ENCODE measurements at places on chromosomes 4 and X.

GRCh38 chr4:181018472-181018871 is 1224.7 kb upstream of the TENM3 start:
- DNase-seq: no peak

DNA sequence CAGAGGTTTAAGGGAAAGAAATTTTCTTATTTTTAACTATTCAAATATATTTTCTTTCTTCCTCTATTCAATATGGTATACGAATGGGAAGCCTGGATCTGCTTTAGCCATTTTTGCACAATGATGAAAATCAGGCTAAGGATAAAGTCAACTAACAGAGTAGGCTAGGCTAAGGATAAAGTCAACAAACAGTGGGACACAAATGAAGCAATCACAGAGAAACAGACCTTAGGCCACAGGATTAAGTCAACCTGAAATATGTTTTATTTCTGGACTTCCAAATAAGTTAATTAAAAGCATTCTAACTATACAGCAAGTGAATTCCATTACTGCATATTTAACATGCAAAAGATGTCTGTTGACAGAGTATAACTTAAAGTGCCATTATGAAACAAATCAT is 17.0 kb downstream of the DYNLT3 start:
- DNase-seq: no peak

- DNase-seq: no peak
Observed at GRCh38 chrX:44157858-44158257, 184.7 kb upstream of the NDP start.

DNA sequence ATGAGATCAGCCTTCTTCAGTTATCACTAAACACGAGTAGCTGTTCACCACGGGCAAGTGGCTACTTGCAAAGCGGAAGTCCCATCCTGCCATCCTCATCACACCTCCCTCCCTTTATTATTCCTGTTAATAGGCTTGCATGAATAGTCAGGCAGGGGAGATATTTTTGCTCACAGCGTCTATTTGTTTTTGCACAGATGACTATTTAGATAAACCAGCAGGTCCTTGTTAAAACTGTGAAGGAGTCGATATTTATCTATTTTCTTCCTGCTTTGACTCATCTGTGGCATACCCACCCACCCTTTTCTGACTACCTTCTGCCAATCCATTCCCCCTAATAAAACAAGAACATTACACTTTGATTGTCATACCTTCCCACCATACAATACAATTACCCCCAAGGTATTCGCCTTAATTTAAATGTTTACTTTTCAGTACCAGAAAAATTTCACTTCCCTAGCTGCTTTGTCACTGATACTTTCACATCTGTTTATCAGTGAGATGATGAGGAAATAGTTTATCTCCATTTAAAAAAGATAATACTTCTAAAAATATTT is 96.6 kb upstream of the BANK1 start:
- DNase-seq: no peak

- DNase-seq: no peak
Observed at GRCh38 chr4:120327276-120327675, 260.6 kb upstream of the MAD2L1 start.

- DNase-seq: no peak
Observed at GRCh38 chr4:56783986-56784385, 37.5 kb downstream of the SPINK2 start.

GRCh38 chr4:174763454-174764104 is 65.5 kb downstream of the GLRA3 start:
- DNase-seq: no peak

DNA sequence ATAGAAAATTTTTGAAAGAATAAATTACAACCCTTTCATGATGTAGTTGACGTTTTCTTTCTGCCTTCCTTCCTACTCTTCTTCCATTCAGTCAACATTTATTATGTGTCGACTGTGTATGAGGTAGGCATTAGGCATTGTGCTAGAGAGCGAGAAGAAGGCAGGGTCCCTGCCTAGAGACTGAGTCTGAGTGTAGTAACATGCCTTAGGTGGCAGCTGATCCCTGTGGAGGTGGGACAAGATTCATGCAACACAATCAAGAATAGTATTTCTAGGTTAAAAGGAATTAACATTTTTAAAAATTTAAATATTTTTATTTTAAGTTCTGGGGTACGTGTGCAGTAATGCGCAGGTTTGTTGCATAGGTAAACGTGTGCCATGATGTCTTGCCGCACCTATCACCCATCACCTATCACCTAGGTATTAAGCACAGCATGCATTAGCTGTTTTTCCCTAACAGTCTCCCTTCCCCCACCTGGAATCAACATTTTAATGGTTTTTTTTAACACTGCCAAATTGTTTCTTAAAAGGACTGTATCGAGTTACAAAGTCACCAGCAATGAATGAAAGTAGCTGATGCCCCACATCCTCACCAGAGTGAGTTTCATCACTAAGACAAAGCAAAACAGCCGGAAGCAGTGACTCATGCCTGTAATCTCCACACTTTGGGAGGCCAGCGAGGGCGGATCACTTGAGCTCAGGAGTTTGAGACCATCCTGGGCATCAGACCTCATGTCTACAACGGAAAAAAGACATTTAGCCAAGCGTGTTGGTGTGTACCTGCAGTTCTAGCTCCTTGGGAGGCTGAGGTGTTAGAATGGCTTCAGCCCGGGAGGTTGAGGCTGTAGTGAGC is 84.0 kb downstream of the WWC2 start:
- no peak for DNase-seq

GRCh38 chr4:182809417-182810102 is 107.6 kb downstream of the DCTD start:
- no peak for DNase-seq

GRCh38 chr4:182994171-182994570 is 77.0 kb upstream of the DCTD start:
- no peak for DNase-seq

GRCh38 chr4:142648378-142648777 is 197.7 kb downstream of the INPP4B start:
- DNase-seq: peak; percentile 6

DNA sequence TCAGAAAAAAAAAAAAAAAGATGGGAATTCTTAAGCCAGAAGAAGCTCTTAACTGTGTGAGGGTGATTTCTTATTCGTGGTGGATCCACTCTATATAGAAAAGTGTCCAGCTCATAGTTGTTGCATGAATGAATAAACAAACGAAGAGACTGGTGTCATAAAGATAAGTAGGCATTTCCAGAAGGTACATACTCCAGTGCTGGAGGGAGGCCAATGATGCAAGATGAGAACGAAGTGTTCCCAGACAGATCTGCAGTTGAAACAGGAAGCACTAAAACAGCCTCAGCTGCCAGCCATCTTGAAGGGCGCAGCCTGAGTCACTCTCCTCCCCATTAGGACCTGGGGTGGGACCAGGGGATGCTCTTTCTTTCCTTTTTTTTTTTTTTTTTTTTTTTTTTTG is 47.4 kb upstream of the HOPX start:
- DNase-seq: peak; percentile 8

GRCh38 chr4:128596115-128596514 is 213.4 kb upstream of the JADE1 start:
- DNase-seq: no peak

GRCh38 chr4:7158991-7159390 is 33.3 kb upstream of the SORCS2 start:
- no peak for DNase-seq

DNA sequence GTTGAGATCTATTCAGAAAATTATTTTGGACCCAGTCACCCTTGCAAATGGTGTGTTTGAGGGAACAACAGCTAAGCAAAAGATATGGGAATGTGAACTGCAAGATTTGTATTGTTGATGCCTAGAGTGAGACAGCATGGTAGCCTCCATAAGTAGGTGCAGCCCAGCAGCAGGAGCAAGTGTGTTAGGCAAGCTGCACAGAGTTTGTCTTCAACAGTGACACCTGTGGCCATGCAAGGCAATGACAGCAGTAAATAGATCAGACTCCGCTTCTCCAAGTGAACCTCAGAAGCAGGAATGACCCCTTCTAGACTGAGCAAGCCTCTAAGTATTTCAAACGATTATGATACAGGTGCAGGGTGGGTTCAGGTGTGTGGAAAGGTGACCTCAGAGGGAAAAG is 133.4 kb upstream of the MSX1 start:
- DNase-seq: no peak

DNA sequence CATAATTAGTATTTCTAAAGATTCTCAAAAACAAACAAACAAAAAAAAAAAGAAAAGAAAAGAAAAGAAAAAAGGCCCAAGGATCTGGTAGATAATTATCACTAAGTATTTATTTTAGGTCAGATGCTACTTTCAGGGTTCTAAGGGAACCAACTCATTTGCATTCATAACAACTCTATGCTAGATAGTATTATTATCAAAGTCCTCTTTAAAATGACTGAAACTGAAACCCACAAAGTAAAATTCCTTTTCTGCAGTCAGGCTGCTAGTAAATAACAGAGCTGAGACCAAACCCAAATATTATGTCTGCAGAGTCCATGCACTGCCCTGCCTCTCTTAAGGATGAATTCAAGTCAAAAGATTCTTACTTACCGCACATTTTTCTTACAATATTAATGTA is 38.3 kb upstream of the MAPK10 start:
- DNase-seq: no peak

DNA sequence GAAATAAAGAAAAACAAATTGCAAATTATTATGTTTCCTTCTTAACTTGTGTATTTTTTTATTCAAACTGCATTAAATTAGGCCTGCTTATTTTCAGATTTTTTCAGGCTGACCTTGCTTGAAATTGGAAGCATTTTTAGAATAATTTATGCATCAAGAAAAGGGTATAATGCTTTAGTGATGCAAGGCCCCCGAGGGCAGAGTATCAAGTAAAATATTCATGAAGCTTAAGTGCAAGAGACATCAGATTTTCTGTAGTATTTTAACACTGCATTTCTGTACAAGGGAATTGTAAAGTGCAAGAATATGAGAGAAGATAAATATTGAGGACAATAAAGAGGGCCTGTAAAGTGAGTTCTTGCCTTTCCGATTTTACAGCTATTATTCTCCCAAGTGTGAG is 485.8 kb upstream of the ATOH1 start:
- no peak for DNase-seq

DNA sequence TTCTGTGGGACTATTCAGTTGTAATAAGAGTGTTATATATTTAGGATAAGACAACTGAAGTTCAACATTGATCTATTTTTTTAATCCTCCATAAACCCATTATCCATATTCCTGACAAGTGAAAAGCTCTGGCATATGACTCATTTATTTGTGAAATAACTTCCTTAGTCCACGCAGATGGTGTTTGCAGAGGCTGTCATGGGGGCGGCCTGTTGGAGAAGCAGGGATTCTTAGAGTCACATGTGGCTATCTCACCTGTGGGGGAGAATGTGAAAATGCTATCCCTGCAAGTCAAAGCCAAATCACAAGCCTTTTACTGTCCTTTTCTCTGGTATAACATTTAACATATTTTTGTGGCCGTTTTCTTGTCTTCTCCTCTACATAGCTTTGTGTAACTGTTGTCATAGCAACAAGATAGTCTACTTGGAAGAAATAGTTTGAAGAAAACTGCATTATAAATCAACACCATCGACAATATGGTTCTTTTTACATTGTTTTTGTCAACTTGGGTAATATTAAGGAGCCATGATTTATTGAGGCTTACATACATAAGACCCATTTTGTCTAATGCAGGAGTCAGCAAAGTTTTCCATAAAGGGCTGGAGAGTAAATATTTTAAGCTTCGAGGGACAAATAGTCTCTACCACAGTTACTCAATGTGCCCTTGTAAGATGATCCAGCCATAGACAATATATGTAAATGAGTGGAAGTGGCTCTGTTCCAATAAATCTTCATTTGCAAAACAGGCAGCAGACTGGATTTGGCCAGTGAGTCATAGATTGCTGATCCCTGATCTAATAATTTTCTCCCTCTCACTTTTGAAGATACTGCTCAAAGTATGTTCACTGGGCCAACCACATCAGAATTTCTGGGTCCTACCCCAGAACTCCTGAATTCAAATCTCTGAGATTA is 395.0 kb downstream of the DTHD1 start:
- DNase-seq: peak; percentile 14

- DNase-seq: no peak
Observed at GRCh38 chr4:115229873-115230272, 116.5 kb upstream of the NDST4 start.

GRCh38 chr4:98319021-98319420 is 57.8 kb downstream of the RAP1GDS1 start:
- DNase-seq: no peak

- DNase-seq: no peak
Observed at GRCh38 chrX:138504273-138504672, 207.2 kb downstream of the FGF13 start.

DNA sequence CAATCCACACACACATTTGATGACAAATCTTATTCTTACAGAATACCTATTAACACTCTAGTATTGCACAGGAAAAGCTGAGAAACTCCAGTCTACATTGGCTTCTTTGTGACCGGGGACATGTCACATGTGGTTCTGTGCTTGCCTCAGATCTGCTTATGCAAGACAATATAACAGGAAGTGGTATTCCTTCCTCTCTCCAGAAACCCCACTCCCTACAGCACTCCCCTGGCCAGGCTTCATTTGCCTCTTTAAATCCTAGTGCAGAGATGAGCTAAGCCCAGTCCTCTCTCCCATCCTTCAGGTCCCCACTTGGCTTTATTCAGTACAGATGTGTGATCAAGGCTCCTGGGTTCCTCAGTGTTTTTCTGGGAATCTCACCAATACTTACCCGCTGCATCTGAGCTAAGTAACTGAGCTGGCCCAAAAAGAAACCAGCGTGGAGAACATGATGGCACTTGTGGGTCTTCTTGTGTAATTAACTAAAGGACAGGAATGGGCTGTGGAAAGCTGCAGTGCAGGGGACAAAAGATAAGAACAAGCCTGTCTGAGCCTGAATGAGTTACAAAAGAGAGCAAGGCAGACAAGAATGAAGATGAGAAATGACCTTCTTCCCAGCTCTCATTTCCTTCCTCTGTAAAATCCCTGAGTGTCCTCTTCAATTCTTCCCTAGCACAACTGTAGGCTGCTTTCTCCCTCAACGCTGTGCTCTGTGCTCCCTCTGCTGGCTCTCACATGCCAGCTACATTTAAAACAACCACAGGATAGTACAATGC is 105.6 kb downstream of the HNRNPD start:
- peak; percentile 93 for DNase-seq

DNA sequence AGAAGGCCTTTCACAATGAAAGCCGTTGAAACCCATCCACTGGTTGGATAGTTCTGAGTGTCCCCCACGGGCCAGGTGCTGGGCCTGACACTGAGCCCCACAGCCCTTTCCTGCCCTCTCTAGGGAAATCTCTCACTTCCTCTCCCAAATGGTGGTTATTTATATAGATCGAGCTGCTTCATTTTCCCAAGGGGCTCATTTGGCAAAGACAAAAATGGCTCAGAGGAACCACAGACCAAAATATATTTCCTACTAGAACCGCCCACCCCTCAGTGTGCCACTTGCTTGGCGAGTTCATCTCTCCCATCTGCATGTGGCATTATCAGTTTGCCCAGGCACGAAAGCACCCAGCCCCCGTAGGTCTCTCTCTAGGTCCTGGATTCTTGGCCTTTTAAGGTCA is 53.3 kb upstream of the STIM2 start:
- no peak for DNase-seq
